Cardiac septum (tissue), 1 donor: ENCODE measurements at places on chromosomes 4 and X. TPM values are rescaled to one million over a fixed set of nuclear protein-coding genes. Genes with fewer than 3 reads are reported as not detected.
A peak's percentile ranks its signal among the peaks of the same experiment; 100 is the strongest.

GRCh38 chr4:124435274-124435950, 277.1 kb downstream of the ANKRD50 start:
- no peak for DNase-seq

DNA sequence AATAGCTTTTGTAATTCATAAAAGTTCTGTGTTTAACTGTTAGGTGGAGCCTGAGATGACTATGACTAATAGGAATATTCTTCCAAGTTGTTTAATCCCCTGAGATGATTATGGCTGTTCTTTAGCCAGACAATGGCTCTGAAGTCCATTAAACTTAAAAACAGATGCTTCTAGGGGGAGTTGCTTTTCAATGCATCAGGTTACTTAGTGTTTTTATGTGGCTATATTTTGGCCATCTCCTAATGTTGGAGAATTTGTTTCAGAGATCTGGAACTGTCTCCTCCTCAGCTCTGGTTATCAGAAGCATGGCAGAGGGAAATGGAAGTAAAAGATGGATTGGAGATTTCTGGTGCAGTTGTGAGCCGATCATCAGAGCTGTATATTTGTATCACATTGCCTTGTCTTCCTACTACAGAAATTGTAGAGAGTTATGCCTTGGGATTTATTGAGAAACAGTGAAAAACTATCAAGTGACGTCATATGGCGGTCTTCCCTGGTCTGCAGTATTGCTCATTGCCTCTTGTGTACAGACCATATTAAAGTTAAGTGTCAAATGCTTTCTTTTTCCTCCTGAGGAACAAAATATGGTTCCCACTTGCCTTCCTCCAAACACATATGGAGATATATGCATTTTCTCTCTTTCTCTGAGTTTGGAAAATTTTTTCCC, 29.8 kb downstream of the SGMS2 start:
- DNase-seq: no peak

GRCh38 chr4:83405844-83406816, 49.5 kb downstream of the HELQ start:
- DNase-seq: no peak

GRCh38 chr4:94531991-94532789, 80.4 kb downstream of the PDLIM5 start:
- no peak for DNase-seq

Gene HTN1
- not detected for total RNA-seq

Gene GABRB1
- 10.7 TPM for total RNA-seq

GRCh38 chr4:101791182-101791558, 640 bp downstream of the BANK1 start:
- DNase-seq: no peak

GRCh38 chrX:41723826-41724225, at the start of gene GPR82:
TSS of gene GPR82 (plus strand) at chrX:41724181. CDS start at chrX:41727027, 2,846 bp downstream.
- no peak for DNase-seq

GRCh38 chr4:74292111-74292870, 16.0 kb upstream of the EPGN start:
- no peak for DNase-seq

DNA sequence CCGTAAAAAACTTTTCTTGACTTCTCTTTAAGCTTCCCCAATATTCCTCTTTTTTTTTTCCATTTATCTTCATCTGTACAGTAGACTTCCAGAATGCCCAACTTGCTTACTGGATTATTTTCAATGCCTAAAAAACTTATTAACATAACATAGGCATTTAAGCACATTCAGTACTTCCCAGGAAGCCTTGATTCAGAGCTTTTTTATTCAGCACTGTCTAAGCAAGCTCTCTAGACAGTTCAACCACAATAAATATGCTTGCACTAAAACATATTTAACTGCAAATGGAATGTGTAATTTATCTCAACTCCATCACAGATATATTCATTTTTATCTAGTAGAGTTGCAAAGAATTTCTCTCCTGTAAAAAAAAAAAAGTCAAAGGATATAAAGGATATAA, 997.8 kb downstream of the ARAP2 start:
- DNase-seq: no peak

DNA sequence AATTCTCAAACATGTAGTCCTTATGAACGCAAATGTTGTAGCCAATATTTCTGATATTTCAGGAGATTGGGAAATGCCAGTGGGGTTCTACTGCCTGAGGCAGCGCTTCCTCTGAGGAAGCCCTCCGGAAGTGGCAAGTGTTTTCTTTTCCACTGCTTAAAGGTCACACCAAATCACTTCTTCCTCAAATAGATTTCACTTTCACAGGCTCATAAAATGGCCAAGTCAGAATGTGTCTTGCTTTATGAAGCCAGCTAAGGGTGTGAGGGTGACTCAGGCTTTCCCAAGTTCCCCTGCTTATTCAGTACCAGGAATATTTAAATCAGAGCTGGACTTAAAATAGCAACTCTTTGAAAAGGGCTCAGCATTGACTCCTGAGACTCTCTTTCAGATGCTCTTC, 514.2 kb upstream of the DIPK2B start:
- DNase-seq: no peak

GRCh38 chrX:129478516-129478915, 44.8 kb downstream of the SMARCA1 start:
- DNase-seq: no peak

DNA sequence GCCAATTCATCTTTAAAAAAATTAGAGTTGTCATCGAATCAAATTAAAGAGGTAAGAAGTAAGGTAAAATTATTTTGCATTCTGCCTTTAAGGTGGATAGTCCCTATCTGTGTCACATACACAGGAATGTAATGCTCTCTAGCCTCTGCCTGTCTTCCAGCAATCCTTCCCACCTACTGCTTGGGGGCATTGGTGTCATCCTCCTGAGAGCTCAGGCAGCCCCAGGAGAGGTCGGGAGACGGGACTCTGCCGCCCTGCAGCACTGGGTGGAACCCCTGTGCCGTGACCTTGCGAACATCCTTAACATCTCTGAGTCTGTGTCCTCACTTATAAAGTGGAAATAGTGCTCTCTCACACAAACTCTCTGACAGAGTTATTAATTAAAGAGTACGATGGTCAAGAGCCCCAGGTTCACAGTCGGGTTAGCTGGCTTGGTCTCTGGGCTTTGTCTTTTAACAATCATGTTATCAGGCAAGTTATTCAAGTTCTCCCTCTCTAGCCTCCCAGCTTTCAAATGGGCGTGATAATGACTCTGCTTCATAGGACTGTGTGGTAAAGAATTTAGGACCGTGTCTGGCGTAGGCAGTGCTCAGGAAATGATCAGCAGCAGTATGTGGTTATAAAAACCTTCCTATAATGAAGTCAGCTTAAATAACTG, 10.2 kb downstream of the TLR3 start:
- no peak for DNase-seq

Gene TEX13C
- total RNA-seq: not detected

- no peak for DNase-seq
Observed at GRCh38 chr4:145436796-145437195, 44.9 kb upstream of the SMAD1 start.

GRCh38 chr4:47913861-47914219, 543 bp downstream of the NFXL1 start:
- DNase-seq: peak; percentile 80

Gene PPEF2
- not detected for total RNA-seq

Gene MAGED4
- 0.40 TPM for total RNA-seq

DNA sequence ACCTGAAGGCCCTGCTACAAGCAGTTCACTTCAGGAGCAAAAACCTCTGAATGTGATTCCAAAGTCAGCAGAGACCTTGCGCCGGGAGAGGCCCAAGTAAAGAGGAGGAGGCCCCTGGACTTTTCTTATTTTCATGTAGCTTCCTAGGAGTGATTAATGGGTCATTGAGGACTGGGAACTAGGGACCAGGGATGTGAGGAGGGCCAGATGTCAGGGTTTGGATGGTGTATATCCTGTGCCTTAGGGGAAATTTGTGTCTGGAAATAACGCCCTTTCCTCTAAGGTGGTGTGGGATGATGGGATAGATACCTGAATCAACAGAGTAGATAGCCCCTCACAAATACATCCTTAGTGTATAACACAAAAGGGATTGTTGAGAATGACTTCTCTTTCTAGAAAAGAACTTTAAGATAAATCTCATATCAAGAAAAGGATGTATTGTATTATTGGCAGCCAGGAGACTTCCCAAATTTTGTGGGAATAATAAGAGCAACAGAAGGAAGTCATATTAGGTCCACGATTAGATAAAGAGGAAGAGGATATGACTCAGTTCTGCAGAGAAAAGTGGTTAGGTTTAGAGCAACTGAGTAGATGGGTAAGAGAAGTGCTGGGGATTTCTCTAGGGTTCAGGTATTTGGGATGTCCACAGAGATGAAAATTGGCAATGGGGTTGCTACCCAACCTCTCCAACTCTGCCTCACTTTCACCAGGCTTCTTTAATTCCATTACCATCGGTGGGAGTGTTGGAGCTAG, 1.1 kb downstream of the ITGB1BP2 start:
- DNase-seq: no peak

Gene MAGEA8
- not detected for total RNA-seq

Gene ZNF518B
- total RNA-seq: 22.7 TPM

- DNase-seq: no peak
Observed at GRCh38 chr4:71212216-71212615, 126.6 kb upstream of the SLC4A4 start.

DNA sequence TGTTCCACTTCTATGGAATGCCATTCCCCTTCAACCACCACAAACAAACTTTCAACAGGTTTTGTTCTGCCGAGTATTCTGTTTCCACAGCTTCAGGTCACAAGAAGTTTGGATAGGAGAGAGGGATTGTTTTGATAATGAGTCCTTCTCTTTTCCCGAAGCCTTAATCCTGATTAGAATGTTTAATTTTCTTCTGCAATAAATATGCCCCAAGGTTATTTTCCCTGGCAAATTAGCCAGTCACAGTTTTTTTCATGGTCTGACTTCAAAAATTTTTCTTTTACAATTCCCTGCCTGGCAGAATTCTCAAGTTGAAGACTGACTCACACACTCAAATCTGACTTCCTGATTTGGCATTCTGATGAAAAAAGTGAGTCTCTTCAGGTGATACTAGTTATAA, 33.1 kb upstream of the EDNRA start:
- DNase-seq: no peak

Gene GC
- total RNA-seq: not detected

- no peak for DNase-seq
Observed at GRCh38 chr4:47733302-47734175, 104.3 kb downstream of the CORIN start.

GRCh38 chr4:823761-824460, 2.0 kb downstream of the CPLX1 start:
- peak; percentile 41 for DNase-seq

DNA sequence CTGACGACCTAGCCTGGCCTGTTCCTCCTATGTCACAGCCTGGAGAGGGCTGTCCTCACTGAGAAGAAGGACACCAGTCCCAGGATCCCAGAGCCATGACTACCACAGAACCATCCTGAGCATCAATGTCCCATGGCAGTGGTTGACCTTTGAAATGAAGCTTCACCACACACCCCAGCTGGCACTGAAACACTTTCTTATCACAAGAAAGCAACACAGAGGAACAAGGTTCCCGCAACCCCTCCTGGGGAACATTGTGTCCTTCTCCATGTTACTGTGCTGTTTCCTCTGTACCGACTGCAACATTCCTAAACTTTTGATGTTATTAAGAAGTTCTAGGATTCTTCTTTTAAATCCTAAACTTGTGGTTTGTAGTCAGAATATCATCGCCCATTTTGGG, 21.2 kb upstream of the FAM156A start:
- DNase-seq: peak; percentile 44

DNA sequence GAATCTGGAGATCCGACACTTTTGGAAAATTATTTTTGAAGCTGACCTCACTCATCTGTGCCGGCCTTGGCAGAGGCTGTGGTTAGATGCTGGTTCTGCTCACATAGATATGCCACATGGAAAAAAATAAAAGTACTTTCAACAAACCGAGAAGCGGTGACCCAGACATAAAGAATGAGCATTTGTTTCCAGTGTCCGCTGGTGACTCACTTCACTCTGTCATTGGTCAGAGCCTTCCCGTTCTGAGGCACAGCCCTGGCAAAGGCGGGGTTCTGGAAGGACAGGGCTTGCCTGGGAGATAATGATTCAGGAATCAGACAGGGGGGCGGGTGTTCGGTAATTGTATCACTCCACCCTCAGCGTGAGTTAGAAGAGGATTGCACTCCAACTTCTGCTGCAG, 172.4 kb upstream of the MXRA5 start:
- DNase-seq: peak; percentile 77

- no peak for DNase-seq
Observed at GRCh38 chrX:11702420-11702819, 36.7 kb upstream of the ARHGAP6 start.

GRCh38 chr4:155608225-155608885, 58.3 kb upstream of the GUCY1A1 start:
- DNase-seq: no peak

GRCh38 chrX:116285501-116285900, 115.0 kb downstream of the AGTR2 start:
- DNase-seq: no peak
